ENCODE measurements at places on chromosomes 1 and 21. TPM values are rescaled to one million over a fixed set of nuclear protein-coding genes. Genes with fewer than 3 reads are reported as not detected.

TAS1R1 gene
- not detected for total RNA-seq

GRCh38 chr1:147245586-147246021 is 3.1 kb downstream of the CHD1L start:
- no peak for DNase-seq

DNA sequence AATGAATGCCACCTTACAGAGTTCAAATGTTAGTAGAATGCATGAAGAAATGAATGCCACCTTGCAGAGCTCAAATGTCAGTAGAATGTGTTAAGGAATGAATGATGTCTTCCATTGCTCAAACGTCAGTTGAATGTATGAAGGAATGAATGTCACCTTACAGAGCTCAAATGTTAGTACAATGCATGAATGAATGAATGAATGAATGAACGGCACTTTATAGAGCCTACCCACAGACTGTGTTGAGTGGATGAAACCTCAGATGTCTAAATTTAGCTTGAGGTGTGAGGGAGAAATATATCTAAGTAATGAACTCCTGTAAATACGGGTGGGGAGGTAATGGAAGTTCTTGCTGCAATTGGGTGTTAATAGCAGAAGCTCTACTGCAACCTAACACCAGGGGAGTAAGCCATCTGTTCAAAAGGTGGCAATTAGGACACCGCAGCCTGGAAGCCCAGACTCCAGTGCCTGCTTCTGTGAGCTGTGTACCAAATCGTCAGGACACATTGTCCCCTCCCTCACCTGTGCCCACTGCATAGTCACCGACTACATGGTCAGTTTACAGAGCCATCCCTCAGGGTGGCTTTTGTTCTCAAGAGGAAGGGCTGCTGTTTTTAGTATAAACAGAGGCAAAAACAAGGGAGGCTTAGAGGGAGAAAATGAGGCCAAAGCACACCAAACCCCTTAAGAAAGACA is 26.7 kb downstream of the SUSD4 start:
- no peak for DNase-seq

- peak; percentile 90 for DNase-seq
Measured at GRCh38 chr1:84253891-84254290, 47.6 kb upstream of the SAMD13 start.

DNA sequence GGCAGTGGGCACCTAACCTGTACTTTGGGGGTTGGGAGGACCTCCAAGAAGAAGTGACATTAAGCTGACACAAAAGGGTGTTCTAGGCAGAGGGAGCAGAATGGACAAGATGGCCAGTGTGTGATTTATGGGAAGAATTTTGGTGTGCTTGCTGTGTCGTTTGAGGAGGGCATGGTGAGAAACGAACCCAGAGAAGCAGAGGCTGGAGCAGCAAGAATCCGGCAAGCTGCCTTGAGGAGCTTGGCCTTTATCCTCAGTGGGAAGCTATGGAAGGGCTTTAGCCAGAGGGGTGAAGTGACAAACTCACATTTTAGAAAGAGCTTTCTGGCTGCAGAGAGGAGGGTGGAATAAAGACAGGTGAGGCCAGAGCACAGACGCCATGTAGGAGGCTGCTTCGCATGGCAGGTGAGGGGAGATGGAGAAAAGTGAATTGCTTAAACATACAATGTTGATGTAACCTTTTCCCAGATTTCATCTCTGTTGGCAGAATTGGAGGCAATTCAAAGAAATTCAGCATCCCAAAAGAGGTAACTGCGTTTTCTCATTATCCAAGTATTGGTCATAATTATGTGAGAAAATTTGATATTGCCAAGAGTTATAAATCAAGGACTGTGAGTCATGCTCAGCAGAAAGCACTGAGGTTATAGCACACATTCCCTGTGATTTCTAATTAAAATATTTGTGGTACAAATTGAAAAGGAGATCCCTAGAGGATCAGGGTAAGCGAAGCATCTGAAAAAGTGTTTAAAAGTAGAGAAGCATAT is 26.5 kb downstream of the TRIM45 start:
- no peak for DNase-seq

PLA2G2F gene
- total RNA-seq, result 4.2 TPM

KNCN gene
- total RNA-seq, result not detected

DNA sequence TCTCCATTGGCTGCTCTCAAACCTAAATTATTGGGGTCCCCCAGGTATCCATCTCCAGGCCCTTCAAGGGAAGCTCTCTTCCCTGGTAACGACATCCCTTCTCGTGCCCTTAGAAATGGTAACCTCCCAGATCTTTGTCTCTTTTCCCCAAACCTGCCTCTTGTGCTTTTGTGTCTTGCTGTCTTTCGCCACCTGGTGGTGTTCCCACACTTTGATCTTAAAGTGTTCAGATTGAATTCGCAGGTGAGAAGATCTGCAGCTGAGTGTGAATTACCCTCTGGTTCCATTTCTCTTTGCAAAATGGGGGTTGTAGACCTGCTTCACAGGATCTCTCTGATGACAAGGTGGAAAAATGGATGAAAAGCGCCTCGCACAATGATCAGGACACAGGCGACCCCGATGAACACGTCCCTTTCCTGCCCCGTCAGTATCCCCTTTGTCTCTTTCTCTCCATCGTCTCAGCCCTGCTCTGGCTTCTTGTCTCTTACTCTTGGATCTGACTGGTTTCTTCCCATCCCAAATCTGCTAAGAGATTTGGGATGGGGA is 53.1 kb downstream of the DOP1B start:
- peak; percentile 42 for DNase-seq

DNA sequence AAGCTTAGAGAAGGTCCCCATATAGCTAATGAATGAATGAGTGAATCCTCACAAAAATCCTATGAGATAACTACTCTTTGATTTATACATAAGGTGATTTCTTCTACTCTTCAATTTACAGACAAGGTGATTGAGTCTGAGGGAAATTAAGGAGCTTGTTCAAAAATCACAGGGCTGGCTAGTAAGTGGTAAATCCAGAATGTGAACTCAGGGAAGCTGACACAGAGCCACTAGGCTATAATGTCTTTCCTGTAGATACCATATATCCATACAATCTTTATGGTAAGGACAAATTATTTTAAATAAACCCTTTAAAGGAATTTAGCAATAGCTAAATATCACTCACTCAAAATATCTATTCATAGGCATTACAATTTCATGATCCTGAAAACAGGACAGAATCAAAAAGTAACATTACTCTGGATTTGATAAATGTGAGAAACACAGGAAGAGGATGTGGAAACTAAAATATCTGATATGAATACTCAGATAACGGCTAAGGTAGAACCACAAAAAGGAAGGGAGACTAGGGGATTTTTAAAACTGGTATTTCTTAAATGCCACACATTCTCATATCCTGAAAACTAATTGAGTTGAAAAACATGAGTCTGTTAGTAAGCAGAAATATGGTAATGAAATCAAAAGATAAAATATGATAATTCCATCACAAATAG is 108.2 kb downstream of the NBPF12 start:
- DNase-seq, result no peak

- DNase-seq, result peak; percentile 93
Measured at GRCh38 chr1:201713086-201713810, 115.7 kb upstream of the IPO9 start.

- no peak for DNase-seq
Measured at GRCh38 chr1:239891621-239892358, 199.9 kb upstream of the FMN2 start.

- DNase-seq, result no peak
Measured at GRCh38 chr1:177873238-177873637, 96.6 kb downstream of the SEC16B start.

GRCh38 chr1:200015811-200016210 is 11.7 kb upstream of the NR5A2 start:
- DNase-seq, result no peak

Data from epithelial cell of proximal tubule (primary cell).